ENCODE measurements at places on chromosomes 2 and 18. TPM values are rescaled to one million over a fixed set of nuclear protein-coding genes. Genes with fewer than 3 reads are reported as not detected.

NCL gene
- 328 TPM for polyA plus RNA-seq

WDPCP gene
- polyA plus RNA-seq, result 1.5 TPM

LRRC30 gene
- polyA plus RNA-seq, result not detected

AMER3 gene
- polyA plus RNA-seq, result 0.28 TPM

COL3A1 gene
- polyA plus RNA-seq, result 262 TPM
